ENCODE measurements at places on chromosomes 3 and 15.

GRCh38 chr3:191119415-191120295 is 79.4 kb upstream of the OSTN start:
- DNase-seq, result no peak

DNA sequence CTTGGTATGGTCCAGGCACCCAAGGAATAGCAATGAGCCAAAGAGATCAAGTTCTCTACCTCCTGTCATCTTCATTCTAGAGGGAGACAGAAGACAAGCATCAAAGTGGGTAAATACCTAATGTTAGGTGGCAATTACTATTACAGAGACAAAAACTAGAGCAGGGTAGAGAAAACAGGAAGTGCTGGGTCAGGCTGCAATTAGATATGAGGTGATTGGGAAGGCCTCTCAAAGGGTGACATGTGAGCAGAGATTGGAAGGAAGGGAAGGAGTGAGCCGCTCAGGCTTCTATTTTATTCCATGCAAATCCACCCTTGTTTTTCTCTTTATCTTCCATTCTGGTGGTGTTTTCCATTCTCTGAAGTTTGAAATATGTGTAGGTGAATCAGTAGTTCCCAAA is 37.4 kb downstream of the EBLN2 start:
- DNase-seq, result no peak

GRCh38 chr15:40990789-40991188 is 37.5 kb downstream of the CHAC1 start:
- no peak for DNase-seq

- peak; percentile 9 for DNase-seq
Measured at GRCh38 chr3:32278714-32279113, 40.2 kb downstream of the CMTM8 start.

DNA sequence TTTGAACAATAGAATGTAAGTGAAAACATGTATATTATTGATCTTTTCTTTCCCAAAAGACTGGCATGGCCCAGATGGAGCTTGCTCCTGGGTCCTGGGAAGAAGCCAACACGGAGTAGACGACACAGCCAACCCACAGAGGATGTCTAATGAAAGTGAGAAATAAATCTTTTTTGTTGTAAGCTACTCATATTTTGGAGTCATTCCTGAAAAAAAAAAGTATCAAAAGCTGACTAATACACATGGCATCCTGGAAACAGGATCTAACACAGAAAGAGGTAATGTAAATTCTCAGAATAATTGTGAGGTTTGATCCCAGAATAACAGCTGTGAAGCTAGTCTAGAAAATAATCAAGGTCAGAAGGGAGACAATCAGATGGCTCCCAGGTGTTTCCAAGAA is 12.6 kb upstream of the FRMD5 start:
- DNase-seq, result peak; percentile 85

DNA sequence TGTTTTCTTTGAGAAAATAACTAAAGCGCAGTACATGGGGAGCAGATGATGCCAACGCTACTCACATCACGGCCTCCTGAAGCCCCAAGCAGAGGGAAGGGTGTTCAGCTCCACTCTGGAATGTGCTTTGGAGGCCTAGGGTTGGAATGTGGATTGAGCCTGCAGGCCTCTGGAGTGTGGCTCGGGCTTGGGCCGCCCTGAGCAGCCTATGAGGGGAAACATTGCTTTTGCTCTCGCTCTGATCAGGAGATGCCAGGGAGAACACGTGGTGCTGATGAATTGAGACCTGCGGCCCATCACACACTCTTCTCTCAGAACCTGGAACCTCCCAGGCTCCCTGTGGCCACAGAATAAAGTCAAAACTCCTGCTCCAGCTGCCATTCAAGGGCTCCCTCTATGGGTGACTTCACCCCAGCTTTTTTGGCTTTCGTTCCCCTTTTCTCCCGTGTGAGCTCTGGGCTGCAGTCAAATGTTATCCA is 23.3 kb downstream of the CCDC13 start:
- no peak for DNase-seq

DNA sequence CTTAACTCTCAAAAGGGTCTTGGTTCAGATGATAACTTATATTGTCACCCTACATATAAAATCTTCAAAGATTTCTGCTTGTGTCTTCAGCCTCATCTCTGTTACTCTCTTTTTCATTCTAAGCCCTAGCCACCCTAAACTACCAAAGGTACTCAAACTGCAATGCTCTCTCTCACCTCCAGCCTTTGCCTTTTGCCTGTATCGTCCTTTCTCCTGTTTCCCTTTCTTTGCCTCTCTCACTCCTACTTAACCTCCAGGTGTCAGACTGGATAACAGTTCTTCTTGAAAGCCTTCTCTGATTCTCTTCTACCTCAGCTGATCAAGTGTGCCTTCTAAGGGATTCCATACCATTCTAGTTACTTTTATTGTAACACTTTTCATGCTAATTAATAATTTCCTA is 149.8 kb downstream of the SERPINI1 start:
- no peak for DNase-seq

DNA sequence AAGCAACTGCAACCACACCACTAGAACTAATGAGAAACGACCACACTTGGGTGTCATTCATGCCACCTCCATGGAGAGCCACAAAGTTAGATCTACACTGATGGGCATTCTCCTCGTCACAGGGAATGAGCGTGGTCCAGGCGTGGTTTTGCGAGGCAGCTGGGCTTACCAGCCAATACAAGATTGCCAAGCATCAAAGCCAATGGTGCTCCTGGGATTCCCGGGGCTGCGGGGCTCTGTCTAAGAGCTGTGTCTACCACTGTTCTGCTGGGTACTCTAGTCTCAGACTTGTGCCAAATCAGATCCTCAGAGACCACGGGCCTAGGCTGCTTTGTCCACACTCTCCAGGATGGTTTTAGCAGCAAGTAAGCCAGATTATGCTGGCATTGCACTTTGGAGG is 43.8 kb downstream of the RAB6B start:
- DNase-seq, result no peak

GRCh38 chr15:89419370-89419984 is 76.9 kb downstream of the RHCG start:
- DNase-seq, result peak; percentile 28

- DNase-seq, result no peak
Measured at GRCh38 chr3:182925944-182926337, 54.4 kb downstream of the DCUN1D1 start.

DNA sequence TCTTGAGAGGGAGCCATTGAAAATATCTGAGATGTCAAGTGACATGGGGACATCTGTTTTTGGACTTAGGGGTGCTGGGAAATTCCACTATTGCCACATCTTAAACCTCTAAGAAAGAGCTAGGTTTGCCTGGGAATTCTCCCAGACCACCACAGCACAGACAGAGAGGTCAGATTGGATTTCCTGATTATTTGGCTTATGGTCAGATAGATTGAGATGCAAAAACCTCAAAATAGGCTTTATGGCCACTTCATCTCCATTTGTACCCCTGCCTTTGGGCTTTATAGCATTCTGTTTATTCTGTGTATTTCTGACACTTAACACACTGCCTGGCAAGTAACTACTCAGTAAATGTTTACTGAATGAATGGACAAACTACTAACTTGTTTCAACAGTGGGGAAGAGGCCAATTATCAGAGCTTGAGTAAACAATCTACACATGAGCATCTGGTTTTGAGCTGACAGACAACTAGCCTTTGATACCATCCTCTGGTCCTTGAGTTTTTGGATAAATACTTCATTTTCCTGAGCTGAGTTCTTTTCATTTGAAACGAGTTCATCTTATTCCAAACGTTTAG is 81.8 kb downstream of the TP63 start:
- no peak for DNase-seq

GRCh38 chr3:144894576-144894975 is 923.0 kb downstream of the DIPK2A start:
- DNase-seq, result no peak

GRCh38 chr3:140541975-140542653 is 135.8 kb upstream of the TRIM42 start:
- no peak for DNase-seq

GRCh38 chr15:77624868-77625267 is 7.8 kb downstream of the LINGO1 start:
- no peak for DNase-seq

DNA sequence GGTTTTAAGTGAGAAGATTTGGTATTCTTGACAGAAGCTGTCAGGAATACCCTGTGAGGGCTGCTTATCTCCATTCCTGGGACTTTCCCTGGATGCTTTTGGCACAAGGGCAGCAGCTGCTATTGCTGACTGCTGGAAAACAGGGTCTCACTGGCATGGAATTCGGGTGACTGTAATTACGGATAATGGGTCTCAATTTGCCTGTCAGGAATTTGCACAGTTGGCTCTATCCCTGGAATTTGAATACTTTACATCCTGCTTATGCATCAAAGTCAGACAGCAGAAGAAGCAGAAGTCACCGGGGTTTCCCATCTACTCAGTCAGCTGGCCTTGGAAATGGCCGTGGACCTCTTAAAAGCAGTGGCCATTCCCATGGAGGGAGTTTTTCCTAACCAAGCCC is 25.9 kb upstream of the AKAP13 start:
- peak; percentile 93 for DNase-seq

DNA sequence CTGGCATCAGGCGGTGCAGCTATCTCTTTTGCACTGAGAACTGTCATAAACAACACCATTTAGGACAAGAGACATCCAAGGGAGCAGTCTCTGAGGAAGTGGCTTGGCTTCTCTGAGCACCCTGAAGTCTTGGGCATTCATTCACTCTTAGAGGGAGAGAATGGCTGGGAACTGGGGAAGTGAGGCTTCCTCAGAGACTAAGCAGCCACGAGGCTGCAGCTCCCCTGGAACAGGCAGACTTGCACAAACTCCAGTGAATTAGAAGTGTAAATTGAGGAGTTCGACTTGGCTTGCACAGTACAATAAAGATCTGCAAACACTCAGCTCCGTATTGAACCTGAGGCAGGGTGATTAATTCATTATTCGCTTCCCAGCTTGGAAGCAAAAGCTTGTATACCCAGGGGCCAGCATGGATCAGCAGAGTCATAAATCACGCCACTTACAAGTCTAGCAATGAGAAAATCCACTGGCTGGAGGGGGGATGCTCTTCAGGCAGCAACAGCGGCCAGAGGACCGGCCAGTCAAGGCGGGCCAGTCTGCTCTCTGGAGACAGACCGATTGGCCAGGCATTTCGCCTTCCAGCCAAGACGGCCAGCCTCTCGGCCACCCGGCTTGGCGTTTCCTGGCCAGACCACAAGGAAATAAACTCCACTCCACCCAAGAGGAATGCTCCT is 118.8 kb upstream of the ADPGK start:
- peak; percentile 19 for DNase-seq

DNA sequence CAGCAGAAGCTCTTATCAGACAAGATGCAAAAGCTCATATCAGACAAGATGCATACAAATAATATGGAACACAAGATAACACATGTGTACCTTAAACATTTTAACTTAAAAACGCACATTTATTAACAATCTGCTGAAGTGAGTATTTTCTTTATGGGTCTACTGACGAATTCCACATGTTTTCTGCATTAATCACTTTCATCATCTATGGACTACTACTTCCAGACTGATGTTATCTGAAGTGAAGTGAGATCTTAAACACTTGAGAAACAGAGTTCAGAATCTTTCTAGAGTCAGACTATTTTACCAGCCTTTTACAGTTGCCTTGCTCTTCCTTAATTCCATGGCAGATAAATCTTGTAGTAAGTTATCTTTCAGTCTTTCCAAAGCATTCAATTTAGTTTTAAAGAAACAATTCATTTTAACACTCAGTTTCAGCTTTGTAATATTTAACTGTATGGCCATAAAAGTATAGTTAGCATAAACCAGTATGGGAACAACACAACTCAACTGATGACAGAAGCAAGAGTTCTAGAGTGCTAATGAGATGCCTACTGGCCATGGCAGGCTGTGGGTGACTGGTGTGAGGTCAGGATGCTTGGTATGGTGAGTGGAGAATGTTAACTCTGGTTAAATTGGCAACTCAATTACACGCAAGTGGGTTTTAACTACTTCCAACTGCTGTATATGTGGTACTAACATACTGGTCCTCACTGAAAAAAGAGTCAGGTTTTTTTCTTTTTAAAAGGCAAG is 9.8 kb downstream of the CMTM6 start:
- DNase-seq, result no peak

DNA sequence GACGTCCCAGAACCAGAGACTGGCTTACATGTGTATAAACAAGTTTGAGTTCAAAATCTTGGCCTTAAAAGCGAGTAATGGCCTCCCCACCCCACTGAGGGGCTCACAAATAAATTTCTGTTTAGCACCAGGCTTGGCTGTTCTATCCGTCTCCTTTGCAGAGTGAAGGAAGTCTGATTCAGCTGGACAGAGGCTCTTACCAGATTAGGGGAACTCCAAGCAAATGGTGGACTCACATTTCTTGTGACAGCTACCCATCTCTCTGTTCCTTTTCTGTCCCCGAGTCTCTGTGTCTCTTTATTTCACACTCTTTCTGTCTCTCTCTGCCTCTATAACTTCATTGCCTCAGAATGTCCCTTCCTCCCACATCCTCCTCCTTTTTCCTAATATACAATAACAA is 62.7 kb downstream of the DGKG start:
- DNase-seq, result no peak

DNA sequence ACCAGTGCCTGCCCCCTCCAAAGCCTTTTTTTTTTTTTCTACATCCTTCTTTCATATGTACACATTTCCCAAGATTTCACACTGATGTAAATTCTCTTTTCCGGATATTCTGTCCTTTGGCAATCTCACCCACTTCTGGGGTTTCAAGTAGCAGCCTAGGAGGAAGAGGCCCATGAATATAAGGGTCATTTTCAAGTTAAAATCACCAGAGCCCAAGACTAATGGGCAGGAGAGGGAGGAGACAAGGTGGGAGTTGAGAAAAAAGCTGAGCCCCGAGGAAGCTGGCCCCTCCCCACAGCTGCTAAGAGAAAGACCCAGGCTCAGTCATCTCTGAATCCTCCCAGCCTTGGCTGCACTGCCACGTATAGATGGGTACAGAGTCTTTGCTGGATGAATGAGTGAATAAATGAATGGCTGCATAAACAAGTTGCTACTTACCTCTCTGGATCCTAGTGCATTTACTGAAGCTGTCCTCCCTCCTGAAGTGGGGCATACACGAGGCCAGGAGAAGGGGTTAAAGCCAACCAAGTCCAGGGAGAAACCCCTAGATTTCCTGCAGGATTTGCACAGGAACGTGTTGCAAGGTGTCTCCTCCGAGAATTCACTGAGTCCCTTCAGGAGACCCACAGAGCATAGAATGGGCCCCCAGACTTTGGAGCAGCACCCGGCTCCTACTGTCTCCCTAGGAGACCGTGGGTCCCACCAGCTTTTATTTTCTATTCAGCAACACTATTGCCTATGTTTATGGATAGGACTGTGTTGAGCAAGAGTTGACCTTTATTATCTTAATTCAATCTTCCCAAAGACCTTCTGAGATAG is 100.8 kb upstream of the LIPC start:
- no peak for DNase-seq

DNA sequence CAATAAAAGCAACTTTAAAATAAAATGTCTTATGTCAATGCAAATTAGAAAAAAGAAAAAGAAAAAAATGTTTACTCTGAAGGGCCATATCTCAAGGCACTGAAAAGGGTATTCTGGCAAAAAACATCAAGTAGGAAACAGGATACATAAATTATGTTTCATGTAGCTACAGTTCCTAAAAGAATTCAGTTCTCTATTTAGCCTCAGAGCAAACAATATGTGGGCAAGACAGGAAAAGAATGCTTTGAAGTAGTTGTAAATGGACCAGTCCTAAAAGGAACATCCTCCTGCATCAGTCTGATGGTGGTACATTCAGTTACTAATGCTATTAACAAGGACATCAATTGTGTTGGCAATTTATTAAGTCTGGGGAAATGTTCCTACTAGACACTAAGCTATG is 8.1 kb downstream of the COMMD2 start:
- no peak for DNase-seq

- no peak for DNase-seq
Measured at GRCh38 chr15:65641768-65642475, 20.2 kb downstream of the SLC24A1 start.

GRCh38 chr3:149541091-149541491 is 66.6 kb downstream of the TM4SF4 start:
- peak; percentile 54 for DNase-seq
